ENCODE measurements at places on chromosomes 5 and 9.

GRCh38 chr5:82418608-82418950, 140.4 kb upstream of the RPS23 start:
- no peak for DNase-seq

GRCh38 chr5:52961274-52961681, 27.9 kb upstream of the ITGA2 start:
- no peak for DNase-seq

DNA sequence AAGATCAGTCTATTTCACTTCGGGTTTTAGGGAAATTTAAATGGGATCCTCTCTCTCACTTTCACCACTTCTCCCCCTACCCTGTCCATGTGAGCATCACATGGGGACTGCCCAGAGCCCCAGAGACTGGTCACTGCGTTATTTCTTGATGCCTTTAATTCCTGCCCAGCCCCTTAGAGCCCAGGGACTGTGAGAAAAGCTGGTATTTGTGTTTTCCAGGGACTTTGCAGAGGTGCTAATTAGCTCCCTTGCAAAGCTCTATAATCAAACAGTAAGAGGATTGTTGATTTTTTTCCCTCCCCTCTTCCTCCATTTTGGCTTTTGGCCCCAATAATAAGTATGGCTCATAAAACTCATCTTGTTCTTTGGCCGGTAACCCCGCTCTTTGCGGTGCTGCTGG, 35.6 kb downstream of the NTRK2 start:
- no peak for DNase-seq

- no peak for DNase-seq
These were observed 41.2 kb upstream of the FAM174A start for GRCh38 chr5:100493996-100494395.

DNA sequence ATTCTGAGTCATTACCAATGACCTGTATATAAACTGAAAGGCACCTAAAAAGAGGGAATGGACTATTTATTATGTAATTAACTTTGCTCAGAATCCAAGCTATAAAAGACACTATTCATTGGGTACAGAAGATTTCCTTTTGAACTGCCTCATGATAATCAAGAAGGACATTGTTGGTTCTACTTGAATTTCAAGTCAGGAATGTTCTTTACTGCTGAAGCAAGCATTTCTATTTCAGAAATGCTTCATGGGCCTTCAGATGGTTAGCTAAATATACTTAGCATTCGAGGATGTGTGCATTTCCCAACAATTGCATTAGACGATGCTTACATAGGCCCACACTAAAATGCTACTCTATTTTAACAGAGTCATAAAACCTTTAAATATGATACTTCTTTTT, 658.2 kb upstream of the DMAC1 start:
- DNase-seq: no peak
